PC-3 (cell line): ENCODE measurements at places on chromosomes 7 and 10.

DNA sequence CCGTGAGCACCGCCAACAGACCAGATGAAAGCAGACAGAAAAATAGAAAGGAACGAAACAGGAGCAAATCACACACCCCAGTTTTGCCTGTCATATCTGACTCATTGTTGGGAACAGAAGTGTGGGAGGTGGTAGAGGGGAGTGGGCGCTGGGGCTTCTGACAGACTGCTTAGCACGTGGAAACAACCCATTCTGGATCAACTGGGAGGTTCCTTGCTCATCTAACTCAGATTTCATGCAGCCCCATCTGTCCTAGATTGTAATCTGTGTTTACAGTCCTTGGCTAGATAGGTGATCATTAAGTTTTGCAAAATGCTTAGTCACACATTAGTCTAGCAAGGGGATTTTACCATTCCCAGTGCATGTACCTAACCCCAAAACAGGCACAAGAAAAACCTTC, 154.1 kb downstream of the NRP1 start:
- peak; percentile 82 for DNase-seq

DNA sequence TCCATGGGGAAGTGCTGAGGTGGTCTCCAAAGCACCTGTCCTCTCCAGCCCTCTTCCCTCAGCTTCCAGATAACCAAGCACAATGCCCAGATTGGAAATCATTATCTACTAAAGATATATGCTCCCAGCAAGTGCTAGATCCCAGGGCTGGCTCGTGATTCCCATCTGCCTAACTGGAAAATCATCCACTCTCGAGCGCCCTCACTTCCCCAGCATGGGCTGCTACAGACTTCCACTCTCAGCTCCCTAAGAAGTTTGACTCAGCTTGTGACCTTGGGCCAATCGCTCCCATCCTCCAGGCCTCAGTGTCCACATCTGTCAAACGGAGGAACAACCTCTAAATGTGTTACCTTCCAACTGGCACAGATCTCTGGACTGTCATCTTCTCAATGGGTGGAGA, 112.4 kb upstream of the ZMIZ1 start:
- DNase-seq, result no peak

GRCh38 chr7:85587785-85588184, 400.9 kb upstream of the SEMA3D start:
- peak; percentile 24 for DNase-seq

DNA sequence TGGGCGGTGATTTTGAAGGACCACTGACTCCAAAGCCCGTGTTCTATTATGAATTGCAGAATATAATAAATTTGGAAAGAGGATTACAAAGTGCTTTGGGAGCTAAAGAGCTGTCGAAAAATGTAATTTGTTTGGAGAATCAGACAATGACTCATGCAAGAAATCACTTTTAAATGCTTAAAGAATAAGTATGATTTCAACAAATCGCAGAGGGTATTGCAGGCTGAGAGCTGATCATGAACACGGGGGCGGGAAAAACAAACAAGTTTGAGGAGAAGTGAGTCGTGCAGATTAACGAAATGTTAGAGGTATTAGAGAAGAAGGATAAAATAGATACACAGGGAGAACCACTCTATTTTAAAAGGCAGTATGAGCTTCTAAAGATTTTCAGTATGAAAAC, 4.9 kb upstream of the HACD1 start:
- DNase-seq, result no peak

DNA sequence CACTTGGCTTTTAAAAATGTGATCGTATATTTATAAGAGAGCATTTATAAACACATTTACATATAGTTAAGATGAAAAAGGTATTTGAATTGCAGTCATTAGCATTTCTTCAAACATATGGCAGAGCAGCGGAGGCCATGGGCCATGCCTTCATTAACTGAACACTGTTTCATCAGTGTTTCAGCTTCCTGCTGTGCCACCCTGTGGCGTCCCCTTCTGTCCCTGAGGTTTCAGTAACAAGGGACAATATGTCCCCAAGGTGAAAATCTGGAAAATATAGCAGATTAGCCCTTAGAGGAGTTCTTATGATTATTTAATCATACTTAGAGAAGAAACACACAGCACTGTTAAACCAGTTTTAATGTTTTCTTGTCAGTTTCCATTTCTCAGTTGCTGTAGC, 577.8 kb downstream of the ETV1 start:
- no peak for DNase-seq

- no peak for DNase-seq
Measured at GRCh38 chr10:124700293-124701037, 43.7 kb downstream of the FAM53B start.

- DNase-seq, result no peak
Measured at GRCh38 chr7:104723001-104723400, 291.0 kb upstream of the KMT2E start.

- no peak for DNase-seq
Measured at GRCh38 chr7:29306319-29306991, 111.9 kb downstream of the CHN2 start.
